ENCODE measurements at places on chromosomes 6 and 20.
A peak's percentile ranks its signal among the peaks of the same experiment; 100 is the strongest.

DNA sequence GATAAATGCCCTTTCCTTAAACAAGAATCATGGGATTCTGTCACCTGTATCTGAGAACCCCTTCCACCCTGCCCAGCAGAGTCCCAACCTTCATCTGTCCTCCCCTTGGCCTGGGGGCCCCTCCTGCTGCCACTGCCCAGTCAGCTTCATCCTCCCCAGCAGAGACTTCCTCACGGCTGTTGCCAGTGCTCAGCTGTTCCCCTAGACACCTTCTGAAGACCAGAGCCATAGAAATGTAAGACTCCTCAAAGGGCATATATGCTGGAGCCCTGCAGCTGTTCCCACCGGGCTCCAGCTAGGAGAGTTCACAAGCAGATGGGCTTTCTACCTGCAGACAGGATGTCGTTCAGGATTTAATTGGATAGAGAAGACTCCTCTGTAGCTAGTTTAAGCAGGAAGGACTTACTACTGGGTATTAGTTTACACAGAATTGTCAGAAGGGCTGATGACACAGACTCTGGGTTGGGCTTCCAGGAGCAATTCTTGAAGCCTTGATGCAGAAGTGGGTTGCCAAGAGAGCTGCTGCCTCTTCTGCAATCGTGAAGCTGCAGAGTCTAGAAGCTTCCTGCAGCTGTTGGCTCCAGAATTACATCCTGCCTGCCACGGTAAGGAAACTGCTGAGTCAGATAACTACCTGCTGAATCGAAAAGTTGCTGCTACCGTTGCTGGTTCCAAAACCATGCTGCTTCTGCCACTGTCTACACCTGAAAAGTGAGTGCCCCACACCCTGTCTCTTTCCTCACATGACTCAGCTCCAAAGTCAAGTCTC, 57.1 kb upstream of the MLN start:
- no peak for DNase-seq

GRCh38 chr20:5663396-5663795, 86.8 kb upstream of the SHLD1 start:
- no peak for DNase-seq

DNA sequence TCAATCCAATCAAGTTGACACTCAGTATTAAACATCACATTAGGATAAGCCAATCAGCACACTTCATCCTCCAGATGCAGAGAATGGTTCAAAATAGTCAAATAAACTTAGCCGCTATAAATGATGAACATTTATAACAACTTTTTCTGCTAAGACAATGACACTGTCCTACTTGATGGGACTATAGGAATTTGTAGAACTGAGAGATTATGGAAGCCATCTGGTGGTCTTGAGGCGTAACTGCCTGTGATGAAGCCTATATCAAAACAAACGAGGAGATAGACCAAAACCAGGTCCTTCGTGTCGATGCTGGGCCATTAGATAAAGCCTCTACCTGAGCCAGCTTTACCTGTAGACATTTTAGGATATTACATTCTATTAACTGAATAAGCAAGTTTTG, 631.1 kb downstream of the COL12A1 start:
- no peak for DNase-seq

DNA sequence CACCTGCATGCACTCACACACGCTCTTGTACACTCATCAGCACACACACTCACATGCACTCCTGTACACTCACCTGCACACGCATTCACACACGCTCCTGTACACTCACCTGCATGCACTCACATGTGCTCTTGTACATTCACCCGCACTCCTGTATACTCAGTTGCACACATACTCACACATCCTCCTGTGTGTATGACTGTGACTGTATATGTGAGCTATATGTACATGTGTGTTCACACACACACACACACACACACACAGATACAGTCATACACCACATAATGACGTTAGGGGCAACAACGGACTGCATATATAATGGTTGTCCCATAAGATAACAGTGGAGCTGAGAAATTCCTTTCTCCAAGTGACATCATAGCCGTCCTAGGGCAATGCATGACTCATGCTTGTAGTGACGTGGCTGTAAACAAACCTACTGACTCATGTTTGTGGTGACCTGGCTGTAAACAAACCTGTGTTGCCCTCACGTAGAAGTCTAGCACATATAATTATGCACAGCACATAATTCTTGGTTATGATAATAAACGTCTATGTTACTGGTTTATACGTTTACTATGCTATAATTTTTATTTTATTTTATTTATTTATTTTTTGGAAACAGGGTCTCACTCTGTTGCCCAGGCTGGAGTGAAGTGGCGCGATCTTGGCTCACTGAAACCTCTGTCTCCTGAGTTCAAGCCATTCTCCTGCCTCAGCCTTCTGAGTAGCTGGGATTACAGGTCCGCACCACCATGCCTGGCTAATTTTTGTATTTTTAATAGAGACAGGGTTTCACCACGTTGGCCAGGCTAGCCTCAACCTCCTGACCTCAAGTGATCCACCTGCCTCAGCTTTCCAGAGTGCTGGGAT, 22.8 kb upstream of the TAF4 start:
- DNase-seq: no peak

GRCh38 chr6:160129881-160130615, 8.4 kb downstream of the SLC22A1 start:
- DNase-seq: no peak

- DNase-seq: no peak
These were observed 26.3 kb downstream of the METTL24 start for GRCh38 chr6:110331816-110332215.

DNA sequence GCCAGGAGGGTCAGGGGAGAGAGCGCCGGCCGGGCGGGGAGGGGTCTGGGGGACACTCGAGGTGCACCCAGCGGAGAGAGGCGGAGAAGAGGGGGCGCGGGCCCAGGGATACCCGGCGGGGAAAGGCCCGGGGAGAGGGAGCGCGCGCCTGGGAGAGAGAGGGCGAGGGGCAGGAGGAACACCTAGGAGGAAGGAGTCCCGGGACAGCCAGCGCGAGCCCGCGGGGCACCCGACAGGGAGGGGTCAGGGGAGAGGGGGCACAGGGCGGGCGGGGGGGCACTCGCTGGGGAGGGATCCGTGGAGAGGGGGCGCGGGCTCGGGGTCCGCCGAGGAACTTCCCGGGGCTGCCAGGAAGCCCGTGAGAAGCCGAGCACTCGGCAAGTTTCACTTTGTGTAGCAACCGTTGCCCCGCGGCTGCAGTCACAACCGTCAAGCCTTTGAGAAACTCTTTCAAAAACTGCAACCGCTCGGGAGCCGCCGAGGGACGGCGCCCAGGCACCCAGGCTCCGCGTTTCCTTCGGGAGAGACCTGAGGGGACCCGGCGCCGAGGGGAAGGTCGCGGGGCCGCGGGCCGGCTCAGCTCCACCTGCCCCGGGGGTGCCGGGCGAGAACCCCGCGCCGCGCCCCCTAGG, 471 bp downstream of the EZR start:
- DNase-seq: peak; percentile 67

GRCh38 chr6:169725125-169726048, 1.1 kb upstream of the PHF10 start:
- no peak for DNase-seq

- no peak for DNase-seq
These were observed 1038.4 kb downstream of the EPHA7 start for GRCh38 chr6:92380803-92381601.

DNA sequence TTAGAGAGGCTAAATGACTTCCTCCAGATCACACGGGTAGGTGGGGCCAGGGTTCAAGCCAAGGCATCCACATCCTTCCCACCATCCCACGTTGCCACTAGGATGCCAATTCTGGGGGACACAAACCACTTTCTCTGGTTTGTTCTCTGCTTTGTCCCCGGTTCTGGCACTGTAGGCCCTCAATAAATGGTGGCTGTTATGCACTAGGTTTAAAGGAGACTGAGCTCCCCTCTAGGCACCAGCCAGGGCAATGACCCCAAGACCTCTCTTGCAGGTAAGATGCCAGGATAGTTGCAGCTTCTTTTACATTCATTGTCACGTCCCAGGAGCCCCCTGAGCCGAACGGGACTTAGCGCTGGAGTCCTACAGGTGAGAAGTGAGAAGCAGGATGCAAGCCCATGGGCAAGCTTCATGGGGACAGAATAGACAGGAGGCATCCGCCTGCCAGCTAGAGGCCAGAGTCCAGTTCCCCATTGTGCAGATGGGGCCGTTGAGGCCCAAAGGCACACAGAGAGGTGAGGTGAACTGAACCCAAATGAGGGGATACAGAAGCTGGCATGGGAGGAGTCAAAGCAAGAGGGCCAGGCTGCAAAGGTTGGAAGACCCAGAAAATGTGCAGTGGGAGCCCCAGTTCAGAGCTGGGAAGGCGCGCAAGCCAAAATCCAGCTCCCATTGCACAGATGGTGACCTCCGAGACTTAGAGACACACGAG, 677 bp downstream of the PXMP4 start:
- no peak for DNase-seq

DNA sequence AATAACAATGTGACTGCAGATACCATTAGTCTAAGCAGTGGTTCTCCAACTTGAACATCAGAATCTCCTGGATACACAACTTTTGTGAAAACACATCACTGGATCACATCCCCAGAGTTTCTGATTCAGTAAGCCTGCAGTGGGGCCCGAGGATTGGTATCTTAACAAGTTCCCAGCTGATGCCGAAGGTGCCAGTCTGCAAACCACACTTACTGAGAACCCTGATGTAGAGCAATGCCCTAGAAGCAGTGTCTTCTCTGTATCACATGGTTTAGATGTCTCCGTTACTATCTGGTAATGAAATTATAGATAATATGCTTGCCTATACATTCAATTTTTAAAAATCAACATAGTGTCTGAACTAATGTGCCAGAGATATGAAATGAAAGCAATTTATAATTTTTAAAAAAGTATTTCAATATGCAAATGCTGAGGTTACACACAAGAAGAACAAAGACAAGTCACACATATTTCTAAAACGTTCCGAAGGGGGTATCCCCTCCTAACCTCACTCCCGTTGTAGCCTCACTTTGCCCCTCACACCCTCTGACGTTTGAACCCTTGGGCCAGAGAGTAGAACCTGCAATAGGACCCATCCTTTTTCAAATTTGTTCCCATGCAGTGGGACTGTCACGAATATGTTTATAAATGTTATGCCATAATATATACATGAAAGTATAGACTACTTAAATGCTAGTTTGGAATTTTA, 115.4 kb upstream of the SAMD5 start:
- no peak for DNase-seq

GRCh38 chr20:58604128-58604881, 46.8 kb upstream of the STX16 start:
- no peak for DNase-seq

DNA sequence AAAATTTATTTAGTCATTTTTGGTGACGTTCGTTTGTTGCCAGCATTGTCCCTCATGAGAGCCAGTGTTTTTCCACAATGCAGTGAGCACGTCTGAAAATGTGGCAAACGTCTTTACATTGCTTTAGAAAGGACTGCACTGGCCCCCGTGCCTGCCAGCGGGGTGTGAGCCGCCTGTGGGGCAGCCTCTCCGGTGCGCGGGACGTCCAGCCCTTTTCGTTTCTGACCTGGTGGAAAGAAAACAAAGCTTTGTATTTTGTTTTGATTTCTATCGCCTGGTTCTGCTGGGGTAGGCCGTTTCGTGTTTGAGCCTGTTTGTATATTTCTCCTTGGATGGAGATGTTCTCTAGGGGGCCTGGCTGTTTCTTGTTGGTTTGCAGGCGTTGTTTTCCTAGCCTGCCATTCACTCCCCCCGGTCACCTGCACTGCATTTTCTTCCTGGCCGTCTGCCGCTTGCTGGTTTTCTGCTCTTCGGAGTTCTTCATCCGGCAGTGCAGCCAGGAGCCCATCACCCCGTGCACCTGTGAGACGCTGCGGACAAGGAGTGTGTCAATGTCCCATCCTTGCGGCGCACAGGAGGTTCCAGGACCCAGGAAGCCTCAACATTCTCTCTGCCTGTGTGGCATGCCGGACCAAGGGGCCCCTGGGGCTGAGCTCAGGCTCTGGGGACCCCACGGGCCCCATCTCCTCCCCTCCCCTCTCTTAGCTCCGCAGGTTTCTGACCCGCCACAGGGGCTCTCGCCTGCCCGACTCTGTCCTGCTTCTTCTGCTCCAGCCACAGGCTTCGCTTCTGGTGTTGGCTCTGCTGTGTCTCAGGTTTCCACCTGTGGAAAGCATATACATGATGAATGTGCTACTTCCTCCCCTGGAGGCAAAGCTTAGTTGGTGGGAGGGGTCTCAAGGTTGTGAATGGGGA, 100.5 kb downstream of the CDH4 start:
- DNase-seq: no peak

GRCh38 chr20:6489361-6490171, 277.9 kb upstream of the BMP2 start:
- no peak for DNase-seq
